Astrocyte of the cerebellum (primary cell): ENCODE measurements at places on chromosomes 12 and 14.
A peak's percentile ranks its signal among the peaks of the same experiment; 100 is the strongest.

GRCh38 chr12:101743242-101743641, 4.0 kb upstream of the SYCP3 start:
- no peak for DNase-seq

GRCh38 chr14:93980456-93981201, 4.3 kb upstream of the ASB2 start:
- peak; percentile 45 for DNase-seq

- peak; percentile 52 for DNase-seq
These were observed 378.9 kb downstream of the FUT8 start for GRCh38 chr14:65791191-65791981.

- no peak for DNase-seq
These were observed 449.1 kb downstream of the BCL11B start for GRCh38 chr14:98822917-98823316.

GRCh38 chr14:61997161-61997560, 234.9 kb downstream of the SNAPC1 start:
- DNase-seq, result no peak

DNA sequence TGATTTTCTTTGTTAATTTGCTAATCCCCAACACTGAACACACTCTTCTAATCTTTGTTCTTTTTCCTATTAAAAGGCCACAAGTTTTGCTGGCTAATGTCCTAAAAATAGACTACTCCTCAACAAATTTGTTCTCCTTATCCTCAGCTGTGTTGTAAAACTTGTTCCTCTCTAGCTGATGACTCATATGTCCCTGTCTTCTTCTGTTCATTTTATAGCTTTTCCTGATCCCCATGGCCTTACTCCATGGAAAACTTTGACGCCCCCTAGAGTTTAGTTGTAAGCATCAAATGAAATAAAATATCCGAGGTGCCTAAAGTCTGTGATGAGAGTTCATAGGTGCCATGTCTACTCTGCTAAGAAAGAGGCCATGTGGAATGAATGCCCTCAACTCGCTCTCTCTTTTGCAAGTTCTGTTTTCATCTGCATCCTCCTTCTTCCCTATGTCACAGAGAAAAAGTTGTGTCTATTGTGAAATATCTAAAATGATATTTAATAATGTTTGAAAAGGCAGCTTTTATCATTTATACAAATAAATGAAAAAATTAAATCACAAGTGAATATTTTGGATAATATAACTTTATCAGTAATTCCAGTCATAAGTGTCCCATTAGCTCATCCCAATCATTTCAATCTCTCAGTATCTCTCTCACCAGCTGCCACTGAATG, 237.9 kb downstream of the IPO8 start:
- peak; percentile 23 for DNase-seq

DNA sequence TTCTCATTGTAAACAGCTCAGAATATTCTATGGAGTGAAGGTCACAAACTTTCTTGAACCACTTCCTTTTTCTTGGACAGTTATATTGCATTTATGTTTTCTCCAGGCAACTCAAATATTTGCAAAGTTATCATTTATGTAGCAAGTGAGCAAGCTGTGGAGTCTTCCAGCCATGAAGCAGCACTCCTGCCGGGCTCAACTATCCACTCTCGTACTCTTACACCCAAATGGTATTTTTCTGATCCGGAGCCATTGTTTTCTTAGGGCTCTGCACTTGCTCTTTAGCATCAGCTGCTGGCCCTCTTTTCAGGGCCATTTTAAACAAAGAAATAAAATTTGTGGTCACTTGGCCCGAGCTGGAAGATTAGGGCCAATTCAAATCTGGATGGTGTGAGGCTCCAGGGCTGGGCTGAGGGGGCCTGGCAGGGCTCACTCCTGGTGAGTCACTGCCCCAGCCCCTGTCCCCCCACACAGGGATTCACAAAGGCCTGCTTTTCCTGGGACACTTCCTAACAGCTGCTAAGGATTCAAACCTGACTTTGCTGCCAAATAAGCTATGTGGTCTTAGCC, 19.7 kb downstream of the SYNE3 start:
- DNase-seq, result peak; percentile 81

DNA sequence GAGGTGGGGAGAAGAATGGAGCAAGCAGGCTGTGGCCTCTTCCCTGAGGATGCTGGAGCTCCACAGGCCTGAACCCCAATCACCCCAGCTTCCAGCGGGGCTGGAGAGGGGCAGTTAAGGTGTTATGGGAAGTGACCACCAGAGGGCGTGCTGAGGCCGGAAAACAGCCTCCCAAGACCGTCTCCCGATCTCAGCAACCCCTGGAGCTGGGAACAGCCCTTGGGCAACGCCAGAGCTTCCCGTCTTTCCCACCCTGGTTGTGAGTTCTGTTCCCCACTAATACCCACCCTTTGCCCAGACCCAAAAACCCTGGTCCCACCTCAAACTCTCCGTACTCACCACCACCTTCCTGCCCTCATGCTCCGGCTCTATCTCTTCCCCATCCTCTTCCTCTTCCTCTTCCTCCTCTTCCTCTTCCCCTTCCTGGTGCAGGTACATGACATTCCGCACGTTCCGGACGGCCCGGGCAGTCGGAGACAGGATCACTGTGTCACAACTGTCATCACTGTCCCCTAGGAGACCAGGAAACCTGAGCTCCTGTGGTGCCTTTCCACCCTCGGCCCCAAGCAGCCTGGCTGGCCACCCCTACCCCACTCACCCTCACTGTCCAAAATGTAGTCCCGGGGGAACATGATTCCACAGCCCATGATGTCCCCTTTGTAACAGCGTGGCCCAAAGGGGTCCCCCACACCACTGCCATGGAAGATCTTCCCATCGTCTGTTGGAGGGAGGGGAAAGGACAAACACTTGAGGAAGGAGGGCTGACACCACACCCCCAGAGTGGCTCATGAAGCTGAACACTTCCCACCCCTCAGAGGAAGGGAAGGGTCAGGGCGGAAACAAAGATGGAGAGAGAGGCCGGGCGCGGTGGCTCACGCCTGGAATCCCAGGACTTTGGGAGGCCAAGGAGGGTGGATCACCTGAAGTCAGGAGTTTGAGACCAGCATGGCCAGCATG, 12.9 kb downstream of the SPRYD3 start:
- peak; percentile 66 for DNase-seq

DNA sequence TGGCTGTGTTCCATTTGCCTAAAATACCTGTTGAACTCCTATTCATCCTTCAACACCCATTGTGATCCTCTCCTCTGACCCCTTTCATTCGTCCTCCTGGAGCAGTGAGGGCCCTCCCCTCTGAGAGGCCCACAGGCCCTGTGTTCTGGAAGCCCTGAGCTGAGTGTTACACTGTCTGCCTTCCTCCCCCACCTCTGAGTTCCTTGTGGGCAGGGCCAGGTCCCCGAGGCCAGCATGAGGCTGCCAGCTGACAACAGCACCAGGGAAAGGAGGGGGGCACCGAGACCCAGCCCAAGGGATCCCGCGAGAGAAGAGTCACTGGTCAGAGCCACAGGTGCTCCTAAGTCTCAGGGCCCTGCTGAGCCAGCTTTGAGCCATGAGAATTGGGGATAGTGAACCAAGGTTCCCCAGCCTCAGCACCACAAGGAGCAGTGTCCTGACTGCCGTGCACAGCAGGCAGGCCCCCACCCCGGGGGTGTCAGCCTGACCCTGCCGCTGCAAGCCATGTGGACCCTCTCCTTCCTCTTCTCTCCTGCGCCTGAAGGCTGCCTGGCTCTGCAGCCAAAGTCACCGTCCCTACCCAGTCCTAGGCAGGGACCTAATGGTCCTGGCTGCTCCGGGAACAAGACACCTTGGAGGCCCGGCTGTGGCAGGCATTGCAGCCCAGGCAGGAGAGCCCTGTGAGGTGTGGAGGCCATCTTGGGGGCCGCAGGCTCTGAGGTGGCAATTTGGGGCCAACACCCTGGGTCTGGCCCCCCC, 52.5 kb downstream of the BEGAIN start:
- no peak for DNase-seq

DNA sequence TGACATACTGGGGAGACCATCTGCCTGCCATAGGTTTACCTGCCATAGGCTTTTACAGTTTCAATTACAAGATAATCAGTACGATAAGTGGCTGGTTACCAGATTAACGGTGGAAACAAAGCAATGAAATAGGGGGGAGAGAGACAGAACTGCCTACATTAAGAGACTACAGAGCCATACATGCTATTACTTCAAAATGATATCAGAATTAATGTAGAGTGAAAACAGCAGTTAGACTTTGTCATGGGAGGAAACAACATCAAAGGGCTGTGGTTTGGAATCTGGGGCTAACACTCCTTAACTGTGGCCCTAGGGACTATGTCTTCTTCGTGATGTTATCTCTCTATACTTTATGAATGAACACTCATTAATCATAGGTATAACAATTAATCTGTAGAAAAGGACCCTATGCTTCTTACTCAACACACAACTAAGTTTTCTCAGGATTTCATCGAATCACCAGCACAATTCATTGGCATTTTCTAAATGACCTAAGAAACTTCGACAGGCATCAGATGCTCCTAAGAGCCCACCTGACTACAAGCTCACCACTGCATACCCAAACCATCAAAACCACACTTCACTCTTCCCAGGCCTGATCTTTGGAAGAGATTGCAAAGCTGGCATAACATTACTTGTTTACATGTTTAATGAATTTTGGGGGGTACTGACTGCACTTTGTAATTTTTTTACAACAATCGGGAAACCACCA, 475.6 kb upstream of the SOX5 start:
- no peak for DNase-seq

- no peak for DNase-seq
These were observed 8.6 kb upstream of the PALS1 start for GRCh38 chr14:67232621-67233020.

DNA sequence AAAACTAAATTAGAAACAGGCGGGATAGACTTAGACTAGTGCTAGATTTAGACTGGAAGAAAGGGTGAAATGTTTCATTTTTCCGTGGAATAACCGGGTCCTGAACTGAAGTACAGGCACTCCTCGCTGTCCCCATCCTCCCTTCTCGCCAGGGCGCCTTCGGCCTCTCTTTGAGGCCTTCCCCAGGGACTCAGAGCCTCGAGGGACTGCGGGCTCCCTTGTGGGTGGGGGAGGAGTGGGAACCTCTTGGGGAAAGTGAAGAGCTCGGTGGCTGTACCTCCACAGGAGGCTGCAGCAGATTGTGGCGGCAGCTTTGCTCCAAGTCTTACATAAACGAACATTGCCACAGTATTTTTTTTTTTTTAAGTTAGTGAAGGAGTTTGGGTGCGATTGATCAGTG, 1988.8 kb upstream of the FLRT2 start:
- DNase-seq, result no peak

- DNase-seq, result no peak
These were observed 6.4 kb downstream of the BCL11B start for GRCh38 chr14:99265571-99265970.
